ENCODE measurements at places on chromosomes 6 and 20.

DNA sequence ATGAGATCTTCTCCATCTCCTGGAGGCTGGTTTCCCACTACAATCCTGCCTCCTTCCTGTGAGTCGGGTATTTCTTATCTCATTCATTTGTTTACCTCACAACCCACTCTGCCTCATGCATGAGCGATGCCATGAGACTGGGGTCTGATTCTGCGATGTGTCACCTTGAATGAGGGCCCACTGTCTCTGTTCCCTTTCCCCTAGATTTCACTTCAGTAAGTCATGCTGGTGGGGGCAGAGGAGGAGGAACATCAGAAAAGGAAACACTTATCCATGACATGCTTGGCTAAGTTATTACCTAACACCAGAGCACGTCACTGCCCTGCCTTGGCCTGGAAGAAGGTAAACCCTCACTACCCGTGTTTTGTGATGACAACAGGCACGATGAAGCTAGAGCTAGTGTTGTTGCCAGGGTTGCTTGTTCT lies 337.4 kb upstream of the PRDM1 start:
- DNase-seq = no peak

GRCh38 chr6:113779656-113780055 lies 77.5 kb upstream of the MARCKS start:
- no peak for DNase-seq

DNA sequence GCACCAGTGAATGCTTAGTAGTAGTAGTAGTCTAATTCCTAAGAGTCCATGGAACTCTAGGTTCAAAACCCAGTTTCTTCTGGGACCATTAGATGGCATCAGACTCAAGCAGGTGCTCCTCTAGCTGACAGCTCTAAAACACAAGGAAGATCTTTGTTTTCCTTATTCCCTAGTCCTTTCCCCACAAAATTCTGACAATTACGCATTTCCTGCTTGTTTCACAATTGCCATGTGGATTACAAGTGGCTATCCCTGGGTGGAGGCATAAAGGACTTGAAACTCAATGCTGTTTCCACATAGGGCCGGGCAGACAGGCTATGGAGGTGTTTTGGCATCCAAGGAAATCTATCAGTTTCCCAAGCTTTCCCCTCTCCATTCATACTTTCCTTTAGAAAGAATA lies 9.2 kb upstream of the HLA-DOB start:
- DNase-seq = no peak

DNA sequence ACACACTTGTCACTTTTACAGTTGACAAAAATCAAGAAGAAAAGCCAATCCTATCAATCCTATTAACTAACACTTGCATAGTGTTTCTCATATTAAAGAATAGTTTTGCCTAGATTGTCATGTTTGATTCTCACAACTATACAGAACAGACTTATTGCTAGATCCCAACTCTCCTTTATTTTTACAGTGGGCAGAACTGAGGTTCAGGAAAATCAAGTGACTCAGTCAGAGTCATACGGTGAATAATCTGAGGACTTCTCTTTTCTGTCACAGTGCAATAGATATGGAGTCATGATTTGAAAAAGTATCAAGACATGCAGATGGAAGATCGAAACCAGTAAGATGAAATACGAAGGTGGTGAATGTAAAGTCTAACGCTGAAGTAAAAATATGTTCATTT lies 195.1 kb upstream of the CITED2 start:
- DNase-seq = no peak

GRCh38 chr6:111804627-111805235 lies 68.5 kb downstream of the FYN start:
- no peak for DNase-seq

- no peak for DNase-seq
Measured at GRCh38 chr20:61975407-61976129, 90.1 kb downstream of the TAF4 start.

DNA sequence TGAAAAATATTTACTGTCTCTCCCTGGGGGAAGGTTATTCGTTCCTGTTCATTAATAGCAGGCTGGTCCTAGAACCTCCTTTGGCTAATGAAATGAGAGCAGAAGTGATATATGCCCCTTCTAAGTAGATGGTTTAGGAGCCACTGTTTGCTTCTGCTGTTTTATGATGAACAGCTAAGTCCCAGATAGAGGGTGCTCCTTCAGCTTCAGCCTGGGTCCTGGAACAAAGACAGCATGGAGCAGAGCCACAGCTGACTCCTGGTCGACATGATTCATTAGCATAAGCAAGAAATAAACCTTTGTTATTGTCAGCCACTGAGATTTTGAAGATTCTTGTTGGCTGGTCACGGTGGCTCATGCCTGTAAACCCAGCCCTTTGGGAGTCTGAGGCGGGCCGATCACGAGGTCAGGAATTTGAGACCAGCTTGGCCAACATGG lies 47.8 kb upstream of the ARMC2 start:
- no peak for DNase-seq

GRCh38 chr20:62111148-62111547 lies 11.1 kb upstream of the LSM14B start:
- DNase-seq = no peak

GRCh38 chr20:49356676-49357075 lies 78.8 kb upstream of the ZNFX1 start:
- peak; percentile 39 for DNase-seq

DNA sequence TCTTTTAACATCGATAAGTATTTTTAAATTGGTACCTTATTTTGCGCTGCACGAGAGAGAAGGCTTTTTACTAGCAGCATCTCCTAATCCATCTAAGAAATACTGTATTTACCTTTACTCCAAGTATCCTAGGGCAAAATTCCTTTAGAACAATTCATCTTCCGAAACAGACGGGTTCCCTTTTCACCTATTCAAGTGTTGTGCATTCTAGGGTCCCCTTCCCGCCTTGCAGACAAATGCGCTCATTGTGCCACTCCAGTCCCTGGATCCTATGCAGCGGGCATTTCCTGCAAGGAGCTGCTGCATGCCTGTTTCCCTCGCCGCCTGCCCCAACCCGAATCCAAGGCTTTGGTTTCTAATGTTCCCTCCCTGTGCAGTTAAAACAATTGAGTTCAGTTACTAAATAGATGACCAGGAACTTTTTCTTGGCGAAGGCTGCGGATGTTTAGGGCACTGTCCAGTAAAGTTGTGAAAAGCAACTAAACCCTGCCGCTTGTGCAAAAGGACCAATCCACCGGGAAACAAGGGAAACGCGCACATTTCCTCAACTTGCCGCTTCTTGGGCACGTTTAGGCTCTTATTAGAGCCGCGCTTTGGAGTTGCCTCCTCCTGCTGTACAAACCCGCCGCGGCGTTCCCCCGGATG lies 556 bp upstream of the SCAF8 start:
- DNase-seq = peak; percentile 69

DNA sequence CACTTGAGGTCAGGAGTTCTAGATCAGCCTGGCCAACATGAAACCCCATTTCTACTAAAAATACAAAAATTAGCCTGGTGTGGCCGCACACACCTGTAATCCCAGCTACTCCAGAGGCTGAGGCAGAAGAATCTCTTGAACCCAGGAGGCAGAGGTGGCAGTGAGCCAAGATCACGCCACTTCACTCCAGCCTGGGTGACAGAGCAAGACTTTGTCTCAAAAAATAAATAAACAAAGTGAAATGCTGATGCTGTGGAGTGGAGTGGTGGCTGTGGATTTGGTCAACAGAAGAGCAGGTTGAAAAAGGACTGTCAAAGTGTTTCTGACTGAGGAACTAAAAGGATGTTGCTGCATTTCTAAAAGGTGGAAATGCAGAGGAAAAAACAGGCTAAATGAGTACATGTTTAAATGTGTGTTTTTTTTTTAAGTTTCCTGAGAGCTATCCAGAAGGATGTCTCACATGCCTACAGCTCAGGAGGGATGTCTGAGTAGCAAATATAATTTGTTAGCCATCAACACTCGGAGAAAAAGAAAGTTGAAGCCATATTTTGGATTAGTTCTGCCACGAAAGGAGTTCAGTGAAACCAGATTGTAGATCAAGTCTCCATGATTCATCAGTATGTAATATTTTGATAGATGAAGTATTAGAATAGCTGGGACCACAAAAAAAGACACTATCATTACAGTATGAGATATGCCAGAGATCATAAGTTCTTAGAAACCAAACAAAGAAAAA lies 621.1 kb upstream of the ADGRB3 start:
- no peak for DNase-seq

DNA sequence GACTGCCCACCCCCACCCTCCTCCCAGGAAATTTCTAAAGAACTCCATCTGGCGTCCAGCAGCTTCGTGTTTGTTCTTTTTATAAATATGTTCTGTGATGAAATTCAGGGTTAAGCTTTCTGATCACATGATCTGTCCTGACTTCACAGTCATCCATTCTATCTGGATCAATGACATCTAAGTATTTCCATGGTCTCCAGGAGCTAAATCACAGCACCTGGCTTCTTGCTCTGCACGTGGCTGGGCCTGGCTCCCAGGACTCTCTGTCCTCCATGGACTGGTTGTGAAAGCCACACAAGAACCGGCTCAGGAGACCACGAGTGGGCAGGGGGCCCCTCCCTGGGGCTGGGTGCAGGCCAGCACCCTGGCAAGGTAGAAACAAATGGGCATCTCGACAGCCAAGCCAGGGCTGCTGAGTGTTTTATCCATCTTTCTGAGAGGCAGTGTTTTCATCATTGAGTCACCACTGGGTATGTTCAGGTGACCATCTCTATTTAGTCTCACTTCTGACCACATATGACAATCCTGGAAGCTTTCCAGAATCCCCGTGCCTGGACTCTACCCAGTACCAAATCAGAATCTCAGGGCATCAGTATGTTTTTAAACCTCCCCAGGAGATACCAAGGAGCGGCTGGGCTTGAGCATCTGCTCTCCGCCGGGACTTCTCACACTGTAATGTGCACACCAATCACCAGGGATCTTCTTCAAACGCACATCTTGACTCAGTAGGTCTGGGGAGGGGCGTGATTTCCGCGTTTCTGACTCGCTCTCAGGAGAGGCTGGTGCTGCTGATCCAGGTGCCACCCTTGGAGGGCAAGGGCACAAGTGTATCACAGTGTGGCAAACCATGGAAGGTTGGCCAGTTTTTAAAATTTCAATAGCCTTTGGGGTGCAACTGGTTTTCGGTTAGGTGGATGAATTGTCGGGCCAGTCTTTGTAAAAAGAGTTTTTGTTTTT lies 31.6 kb upstream of the PXDC1 start:
- DNase-seq = no peak

DNA sequence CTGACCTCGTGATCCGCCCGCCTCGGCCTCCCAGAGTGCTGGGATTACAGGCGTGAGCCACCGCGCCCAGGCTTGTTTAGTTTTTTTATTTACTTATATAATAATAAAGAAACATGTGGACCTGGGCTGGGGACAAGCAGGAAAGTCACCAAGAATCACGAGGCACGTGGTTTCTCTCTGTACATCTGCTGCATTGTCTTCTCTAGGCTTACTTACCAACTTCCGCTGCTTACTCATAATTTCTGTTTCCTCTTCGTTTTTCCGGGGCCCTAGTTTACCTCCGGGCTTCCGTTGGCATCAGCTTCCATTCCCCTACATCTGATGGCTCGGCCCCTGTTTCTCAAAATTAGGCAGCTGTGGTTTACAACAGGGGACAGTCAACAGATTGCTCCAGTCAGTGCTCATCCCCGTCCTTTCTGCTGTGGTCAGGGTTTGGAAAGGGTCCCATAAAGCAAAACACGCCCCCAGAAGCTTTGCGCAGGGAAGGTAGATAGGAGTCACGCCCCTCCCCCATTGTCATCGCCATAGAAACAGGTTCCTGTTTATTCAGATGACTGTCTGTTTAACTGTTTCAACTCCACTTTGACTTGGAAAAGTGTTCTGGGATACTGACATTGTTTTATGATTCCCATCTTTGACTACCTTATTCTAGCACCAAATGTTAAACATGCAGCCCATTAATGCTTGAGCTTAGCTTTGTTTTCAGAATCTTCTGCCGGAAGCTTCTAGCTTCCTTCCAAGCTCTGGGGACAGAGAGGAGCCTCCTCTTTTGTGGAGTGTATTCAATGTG lies 31.9 kb upstream of the TXLNB start:
- peak; percentile 95 for DNase-seq

DNA sequence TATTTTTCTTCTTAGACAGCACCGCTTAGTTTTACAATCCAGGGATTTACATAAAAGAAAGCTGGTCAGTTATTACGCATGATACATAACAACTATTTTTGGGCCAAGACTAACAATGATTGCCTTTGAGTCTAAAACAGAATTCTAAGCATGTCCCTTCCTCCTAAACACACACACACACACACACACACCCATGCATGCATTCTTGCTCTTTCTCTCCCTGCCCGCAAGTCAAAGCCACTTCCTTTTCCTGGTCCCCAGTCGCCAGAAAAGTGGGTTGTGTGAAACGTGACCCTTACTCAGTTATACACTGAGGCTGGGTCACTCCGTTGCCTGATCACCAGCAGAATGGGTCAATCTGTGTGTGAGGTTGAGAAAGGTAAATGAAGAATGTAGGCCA lies 31.4 kb downstream of the FYN start:
- no peak for DNase-seq

GRCh38 chr6:866316-866715 lies 173.4 kb upstream of the EXOC2 start:
- no peak for DNase-seq

DNA sequence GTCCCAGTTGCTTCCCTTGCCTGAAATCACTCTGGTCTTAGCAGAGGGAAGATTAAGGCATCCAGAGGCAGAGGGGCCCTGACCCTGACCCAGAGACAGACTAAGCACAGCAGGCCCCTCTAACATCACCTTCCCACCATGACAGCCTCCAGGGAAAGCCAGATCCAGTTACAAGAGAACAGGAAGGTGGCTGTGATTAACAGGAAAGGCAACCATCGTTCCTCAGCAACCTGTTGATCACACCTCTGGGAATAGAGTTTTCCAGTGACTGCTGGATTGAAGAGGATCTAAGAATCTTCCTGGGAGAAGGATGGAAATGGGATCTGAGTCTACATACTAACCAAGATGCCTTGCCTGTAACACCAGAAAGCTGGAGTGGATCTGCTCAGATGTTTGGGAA lies 5.2 kb upstream of the TREM1 start:
- no peak for DNase-seq

GRCh38 chr20:12511499-12511898 lies 497.3 kb upstream of the SPTLC3 start:
- no peak for DNase-seq

- no peak for DNase-seq
Measured at GRCh38 chr6:166156942-166157341, 10.7 kb downstream of the TBXT start.

DNA sequence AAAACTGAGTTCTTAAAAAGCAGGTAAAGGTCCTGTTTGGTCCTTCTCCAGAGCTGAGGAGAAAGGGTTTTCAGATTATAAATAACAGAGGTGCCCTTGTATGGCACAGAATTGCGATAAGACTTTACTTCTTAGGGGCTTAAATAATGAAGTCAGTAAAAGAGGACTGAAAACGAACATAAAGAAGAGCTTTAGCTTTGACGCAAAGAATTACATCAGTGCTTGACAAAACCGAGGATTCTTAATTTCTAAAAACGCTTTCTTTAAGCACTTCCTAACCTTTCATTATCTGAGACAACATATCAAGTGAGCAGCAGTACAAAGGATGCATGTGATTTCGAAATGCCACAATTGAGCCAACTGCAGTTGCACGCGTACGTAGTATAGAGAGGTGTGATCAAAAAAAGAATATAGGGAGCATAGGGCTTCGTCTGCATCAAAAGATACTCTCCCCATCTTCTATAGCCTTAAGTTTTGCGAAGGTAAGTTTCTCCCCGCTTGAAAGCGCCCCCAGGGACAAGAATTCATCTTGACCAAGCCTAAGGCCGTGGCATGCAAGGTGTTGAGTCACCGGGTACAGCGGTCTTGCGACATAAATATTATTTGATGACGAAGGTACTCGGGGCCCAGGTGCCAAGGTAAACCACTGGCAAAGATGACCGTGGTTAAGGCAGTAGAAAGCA lies 778 bp upstream of the LOC128125822 start:
- peak; percentile 81 for DNase-seq
